Mesothelial cell of epicardium (in vitro differentiated cells): ENCODE measurements at places on chromosomes 11 and 22.

DNA sequence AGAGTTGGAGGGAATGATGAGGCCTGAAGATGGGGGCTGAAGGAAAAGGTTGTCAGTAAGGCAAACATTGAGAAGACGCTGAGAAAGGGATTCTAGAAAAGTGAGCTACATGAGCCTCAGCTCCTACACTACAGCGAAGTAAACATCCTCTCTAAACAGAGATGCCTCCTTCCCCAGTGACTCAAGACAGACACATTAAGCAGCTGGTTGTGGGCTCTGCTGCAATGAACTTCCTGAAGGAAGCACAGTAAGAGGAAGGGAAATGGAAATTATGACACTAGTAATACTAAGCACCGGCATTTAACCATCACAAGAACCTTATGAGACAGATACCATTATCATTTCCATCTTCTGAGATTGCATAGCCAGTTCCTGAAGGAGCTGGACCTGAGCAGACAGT lies 190.5 kb downstream of the C11orf87 start:
- no peak for DNase-seq

GRCh38 chr22:49453771-49454170 lies 373.9 kb downstream of the BRD1 start:
- DNase-seq = no peak

DNA sequence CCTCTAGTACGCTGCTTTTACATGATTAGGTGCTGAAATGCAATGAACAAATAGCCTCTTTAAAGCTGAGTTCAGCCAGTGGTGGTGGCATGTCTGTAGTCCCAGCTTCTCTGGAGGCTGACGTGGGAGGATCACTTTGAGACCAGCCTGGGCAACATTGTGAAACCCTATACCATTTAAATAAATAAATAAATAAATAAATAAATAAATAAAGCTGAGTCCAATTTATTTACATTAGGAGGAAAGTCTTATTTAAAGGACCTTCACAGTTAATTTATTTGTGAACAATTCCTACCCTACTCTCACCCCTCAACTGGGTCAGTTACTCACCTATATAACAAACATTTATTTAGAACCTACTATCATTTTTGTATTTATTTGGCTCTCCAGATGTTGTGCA lies 4.8 kb upstream of the CHRDL2 start:
- no peak for DNase-seq

DNA sequence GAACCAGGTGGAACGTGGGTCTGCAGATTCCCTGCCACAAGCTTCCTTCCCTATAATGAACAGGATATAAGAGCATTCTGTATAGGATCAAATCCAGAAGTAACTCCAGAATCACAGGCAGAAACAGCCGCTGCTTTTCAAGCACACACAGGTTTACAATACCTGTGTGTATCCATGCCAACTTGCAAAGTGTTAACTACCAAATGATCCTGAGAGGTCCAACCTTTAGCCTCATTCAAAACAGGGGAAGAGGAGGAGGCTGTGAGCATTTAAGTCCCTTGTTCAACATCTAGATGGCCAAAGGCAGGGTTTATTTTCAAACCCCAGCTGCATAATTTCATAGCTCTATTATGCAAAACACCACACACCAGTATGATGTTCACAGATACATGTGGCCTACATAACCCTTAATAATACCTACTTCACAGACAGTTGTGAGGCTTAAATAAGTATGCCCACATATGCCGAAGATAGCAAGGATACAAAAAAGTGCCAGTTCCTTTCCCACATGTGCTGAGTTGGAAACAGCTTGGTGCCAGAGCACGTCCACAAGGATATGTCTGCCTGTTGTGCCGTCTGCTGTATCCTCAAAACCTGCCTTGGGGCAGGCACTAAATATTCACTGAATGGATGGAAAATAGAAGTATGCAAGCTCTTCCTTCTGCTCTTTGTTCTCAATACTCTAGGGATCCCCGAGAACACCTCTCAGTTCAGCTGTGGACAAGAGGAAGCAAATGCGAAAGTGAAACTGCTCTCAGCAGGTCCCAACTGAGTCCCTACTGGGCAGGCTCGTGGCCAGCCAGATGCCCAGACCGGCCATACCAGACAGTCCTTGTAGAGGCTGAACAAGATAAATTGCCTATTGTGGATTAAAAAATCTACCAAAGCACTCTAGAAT lies 66.8 kb downstream of the LARGE1 start:
- no peak for DNase-seq

GRCh38 chr11:130071211-130071712 lies 1.6 kb downstream of the APLP2 start:
- no peak for DNase-seq

DNA sequence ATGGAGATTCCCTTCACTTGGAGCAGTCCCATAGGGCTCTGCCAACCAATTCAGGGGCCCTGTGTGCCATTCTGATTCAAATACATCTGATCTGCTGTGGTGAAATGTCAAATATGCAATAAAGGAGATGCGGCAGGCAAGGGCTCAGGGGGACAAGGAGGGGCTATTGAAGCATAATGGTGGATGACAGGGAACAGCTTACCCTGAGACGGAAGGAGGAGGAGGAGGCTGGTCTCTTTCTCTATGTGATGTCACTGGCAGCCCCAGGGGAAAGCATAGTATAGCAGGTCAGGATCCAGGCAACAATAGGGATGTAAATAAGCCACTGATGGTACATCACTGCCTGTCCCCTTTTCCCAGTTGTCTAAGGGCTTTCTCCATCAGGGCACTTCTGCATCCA lies 350.9 kb upstream of the SYN3 start:
- no peak for DNase-seq

DNA sequence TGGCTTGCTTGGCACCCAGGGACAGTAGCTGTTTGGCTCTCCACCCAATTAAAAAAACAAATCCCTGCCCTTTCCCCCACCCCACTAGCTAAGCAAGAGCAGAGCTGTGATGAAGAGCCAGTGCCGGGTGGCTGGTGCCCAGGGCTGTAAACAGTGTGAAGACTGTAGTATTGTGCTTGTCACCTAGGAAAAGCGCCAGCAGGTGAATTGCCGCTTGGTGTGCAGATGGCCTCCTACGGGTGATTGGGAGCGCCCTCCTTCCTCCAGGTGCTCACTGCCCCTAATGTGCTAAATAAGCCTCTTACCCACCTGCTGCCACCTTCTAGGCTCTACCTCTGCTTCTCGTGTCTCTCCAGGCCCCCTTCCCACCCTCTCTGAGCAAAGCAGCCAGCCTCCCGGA lies 18.4 kb upstream of the RAPSN start:
- no peak for DNase-seq

- no peak for DNase-seq
Measured at GRCh38 chr11:5036669-5037068, 9.7 kb upstream of the OR52J3 start.

DNA sequence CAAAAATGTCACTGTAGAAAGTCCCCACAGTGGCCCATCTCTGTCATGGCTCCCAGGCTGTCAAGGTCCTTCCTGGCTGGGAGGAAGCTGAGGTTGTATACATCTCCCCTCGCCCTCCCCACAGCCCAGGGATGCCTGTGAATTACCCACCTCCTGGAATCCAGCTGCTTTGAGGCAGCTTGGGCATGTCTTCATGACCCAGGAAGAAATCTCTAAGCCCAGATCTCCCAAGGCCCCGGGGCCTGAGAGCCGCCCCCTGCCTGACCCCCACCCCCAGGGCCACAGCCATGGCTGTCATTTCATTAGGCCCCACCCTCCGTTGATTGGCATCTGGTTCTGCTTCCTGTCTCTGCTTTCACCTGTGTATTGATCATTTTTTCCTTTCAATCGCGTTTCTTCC lies 207.5 kb downstream of the TBC1D22A start:
- no peak for DNase-seq

- no peak for DNase-seq
Measured at GRCh38 chr11:68825571-68825970, 16.1 kb downstream of the CPT1A start.

- DNase-seq = no peak
Measured at GRCh38 chr11:134333312-134333711, 1.5 kb downstream of the GLB1L2 start.

DNA sequence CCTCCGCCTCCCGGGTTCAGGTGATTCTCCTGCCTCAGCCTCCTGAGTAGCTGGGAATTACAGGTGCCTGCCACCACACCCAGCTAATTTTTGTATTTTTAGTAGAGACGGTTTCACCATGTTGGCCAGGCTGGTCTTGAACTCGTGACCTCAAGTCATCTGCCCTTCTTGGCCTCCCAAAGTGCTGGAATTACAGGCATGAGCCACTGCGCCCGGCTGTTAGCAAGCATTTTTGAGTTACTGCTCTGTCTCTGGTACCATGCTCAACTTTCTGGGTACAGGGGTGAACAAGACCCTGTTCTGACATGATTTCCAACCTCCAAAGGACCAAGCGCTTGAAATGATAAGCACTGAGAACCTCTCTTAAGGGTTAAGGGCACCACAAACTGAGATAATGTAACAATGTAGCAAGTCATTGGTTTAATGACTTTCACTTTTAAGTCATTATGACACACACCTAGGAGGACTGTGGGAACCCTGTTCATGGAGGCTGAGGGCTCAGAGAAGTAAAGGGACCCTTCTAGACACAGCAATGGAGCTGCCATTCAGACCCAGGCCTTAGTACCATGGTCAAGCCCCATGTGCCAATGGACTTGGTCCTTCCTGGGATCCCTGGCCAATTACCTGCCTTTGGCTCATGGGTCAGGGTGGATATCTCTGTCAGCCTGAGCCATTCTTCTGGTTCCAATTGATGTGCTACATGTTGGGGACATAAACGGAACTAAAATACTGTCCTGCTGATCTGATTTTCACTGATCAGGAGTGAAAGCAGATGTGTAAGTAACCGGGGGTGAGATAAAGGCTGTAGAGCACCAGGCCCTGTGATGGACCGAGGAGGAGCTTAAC lies 11.6 kb downstream of the SLC3A2 start:
- no peak for DNase-seq

DNA sequence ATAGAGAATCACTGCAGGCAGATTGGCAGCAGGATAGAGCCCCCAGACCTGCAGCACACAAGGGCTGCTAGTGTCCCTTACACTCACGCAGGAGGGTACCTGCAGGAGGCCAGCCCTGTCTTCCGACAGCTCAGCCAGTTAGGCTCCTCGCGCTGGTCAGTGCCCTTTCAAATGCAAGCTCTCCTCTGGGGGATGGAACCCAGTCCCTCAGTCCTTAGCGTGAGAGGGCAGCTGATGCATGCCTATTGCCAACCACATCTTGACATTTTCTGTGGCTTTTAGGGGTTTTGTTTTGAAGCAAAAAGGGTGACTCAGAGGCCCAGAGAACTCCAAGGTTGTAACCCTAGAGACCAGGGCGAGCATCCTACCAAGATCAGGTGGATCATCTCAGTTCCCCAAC lies 40.0 kb downstream of the WNT11 start:
- DNase-seq = no peak

DNA sequence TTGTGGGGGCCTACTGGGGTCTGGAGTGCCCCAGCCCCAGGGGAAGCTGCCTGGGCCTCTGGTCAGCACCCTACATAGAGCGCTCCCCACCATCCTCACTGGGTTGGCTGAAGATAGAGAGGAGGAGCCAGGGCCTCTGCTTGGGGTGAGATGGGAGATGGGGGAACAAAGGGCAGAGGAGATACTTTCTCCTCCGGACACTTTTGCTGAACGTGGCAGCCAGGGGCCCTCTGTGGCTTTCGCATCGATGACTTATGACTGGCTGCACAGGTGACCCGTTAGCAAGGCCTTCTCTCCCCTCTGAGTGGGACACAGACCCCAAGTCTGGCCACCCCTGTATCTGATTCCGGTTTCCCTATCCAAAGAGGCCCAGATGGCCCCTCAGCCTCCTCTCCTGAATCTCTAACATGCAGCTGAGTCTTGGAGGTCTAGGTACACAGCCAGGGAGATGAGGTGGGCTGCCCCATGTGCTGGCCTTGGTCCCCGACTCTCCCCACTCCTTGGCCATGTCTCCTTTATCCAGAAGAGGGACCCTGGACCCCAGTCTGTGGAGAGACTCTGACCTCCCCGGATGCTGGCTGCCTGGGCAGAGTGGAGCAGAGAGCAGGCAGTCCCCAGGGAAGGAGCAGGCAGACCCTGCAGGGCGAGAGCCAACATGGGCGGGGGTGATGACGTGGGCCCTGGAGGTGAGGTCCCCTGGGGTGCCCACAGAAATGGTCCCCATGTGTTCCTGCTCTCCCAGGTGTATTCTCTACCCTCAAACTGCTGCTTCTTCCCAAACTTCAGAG lies 59.3 kb upstream of the NECTIN1 start:
- no peak for DNase-seq

DNA sequence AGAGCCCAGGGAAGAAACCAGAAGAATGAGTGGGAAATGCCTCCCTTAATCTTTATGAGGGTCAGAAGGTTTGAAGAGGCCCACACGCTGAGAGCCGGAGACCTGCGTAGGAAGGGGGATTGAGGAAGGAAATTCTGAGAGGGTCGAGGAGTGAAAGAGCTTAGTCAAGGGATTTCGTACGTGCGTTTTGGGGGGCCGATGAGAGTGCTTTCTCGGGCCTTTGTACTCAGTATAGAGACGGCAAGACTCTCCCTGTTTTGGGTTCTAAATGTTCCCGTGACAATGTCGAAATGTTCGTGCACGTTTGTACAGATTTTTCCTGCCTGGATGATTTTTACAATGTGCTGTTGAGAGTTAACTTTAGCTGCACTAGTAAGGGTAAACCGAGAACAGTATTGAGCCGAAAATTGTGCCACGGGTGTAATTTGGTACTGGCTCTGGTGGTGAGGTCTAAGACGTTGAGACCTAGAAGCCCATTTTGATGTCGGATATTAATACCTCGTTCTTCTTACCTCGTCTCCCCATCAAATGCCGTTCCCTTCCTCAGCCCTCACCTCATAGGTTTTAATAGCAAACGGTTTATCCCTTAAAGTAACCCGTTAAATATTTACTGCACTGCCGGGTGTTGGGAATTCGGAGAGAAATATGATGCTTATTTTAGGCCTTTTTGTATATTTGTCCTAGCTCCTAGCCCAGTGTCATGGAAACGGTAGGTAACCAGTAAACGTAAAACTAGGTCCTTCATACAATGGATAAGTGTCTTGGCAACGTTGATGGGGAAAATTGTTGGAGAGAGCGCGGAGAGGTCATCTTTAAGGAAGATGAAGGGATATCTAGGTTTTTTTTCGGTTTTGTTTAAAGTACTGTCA lies 734 bp downstream of the C11orf58 start:
- no peak for DNase-seq

- DNase-seq = no peak
Measured at GRCh38 chr11:42337786-42338455, 878.5 kb upstream of the LRRC4C start.

- no peak for DNase-seq
Measured at GRCh38 chr11:73810637-73811036, 23.0 kb downstream of the MRPL48 start.

DNA sequence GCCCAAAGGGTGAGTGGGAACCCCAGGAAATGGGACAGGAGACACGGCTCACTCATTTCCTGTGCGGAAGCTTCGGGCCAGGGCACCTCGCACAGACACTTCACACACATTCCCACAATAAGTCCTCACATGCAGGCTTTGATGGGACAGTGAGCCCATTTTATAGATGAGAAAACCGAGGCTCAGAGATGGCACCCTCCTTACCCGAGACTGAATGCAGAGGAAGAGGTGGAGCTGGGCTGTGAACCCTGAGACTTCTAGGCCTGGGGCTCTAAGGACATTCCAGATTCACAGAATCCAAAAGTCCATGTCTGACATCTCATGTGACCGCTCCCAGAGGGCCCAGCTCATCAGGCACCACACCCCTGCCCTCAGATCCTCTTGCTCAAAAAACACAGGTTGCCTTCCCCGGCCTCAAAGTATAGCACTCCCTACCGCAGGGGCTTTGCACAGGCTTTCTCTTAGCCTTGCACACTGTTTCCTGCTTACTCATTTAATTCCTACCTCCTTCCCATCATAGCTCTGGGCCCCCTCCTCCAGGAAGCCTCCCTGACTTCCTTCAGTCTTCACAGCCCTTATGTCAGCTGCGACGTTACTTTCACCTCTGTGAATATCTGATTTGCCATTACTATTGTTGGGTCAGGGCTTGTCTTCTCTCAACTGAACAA lies 57.1 kb upstream of the TCF20 start:
- no peak for DNase-seq
